Heart right ventricle (tissue), 16 donors: ENCODE measurements at places on chromosomes 4 and X. TPM values are rescaled to one million over a fixed set of nuclear protein-coding genes. Genes with fewer than 3 reads are reported as not detected.

Gene MTTP
- total RNA-seq = 3.8 TPM

Gene PHKA2
- 30.9 TPM for total RNA-seq

Gene TREX2
- total RNA-seq = 0.20 TPM

Gene METAP1
- total RNA-seq = 66.0 TPM

GRCh38 chr4:7462509-7462971 lies 27.8 kb upstream of the PSAPL1 start:
- DNase-seq = peak; percentile 30

GRCh38 chrX:130012683-130013082 lies 30.2 kb downstream of the BCORL1 start:
- no peak for DNase-seq

GRCh38 chr4:121070696-121071639 lies 1.4 kb downstream of the NDNF start:
- DNase-seq = peak; percentile 41

- DNase-seq = no peak
Observed at GRCh38 chr4:113433116-113433515, 328.4 kb downstream of the CAMK2D start.

- DNase-seq = no peak
Observed at GRCh38 chr4:168856312-168856711, 153.7 kb downstream of the CBR4 start.

- DNase-seq = no peak
Observed at GRCh38 chr4:113212613-113213012, 163.2 kb downstream of the ANK2 start.

- peak; percentile 80 for DNase-seq
Observed at GRCh38 chrX:153972368-153973126, at the start of gene TMEM187. Gene TMEM187, plus strand, starts transcription at chrX:153972754. Its CDS starts 9,309 bp downstream, at chrX:153982063.

GRCh38 chrX:153551135-153551534 lies 33.7 kb downstream of the ATP2B3 start:
- no peak for DNase-seq

GRCh38 chr4:83381173-83381572 lies 46.5 kb upstream of the HPSE start:
- DNase-seq = no peak

GRCh38 chr4:37765741-37766140 lies 60.7 kb upstream of the PGM2 start:
- DNase-seq = no peak

DNA sequence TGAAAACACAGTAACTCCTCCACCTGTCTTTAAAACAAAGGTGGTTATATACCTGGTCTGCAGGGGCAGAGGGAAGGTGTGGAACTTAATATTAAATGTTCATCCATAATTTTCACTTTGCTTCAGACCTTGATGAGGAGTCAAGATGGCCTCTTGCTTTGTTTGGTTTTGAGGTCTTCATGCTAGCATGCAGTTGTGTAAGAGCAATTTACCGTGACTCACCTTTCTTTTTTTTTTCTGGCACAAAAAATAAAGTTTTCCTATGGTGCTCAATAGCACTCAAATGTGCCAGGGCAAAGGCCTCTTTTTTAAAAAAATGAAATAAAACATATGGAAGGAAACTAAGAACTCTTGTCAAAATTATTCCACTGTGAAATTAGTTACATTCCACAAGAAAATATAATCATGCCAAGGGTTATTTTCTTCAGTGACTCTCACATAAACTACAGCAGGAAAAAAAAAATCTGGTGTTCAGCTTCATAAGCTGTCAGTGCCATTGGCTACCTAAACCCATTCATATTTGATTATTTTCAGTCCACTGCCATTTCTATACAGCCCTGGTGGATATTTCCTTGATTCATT lies 128.2 kb downstream of the SLC7A11 start:
- no peak for DNase-seq

DNA sequence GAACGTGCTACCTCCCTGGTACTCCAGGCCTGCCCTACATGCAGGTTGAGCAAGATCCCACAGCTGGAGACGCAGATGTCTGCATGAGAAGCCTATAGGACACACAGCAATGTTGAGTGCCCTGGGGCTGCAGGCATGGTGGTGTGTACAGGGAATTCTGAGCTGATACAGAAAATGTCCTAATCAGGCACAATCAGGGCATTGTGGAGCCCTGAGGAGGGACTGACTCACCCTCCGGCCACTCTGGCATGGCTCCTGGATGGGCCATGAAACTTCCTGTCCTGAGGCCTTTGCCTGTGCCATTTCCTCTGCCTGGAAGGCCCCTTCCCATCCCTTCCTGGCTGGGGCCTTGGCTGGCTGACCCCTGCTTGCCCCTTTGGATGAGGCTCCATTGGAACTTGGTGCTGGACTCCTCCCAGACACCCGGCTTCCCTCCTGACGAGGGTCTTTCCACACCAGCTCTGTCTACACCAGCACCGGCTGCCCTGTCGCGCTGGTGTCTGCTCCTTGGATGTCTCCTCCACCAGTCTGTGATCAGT lies 16.7 kb upstream of the AFAP1 start:
- no peak for DNase-seq

GRCh38 chrX:3738509-3738908 lies 25.1 kb upstream of the PRKX start:
- no peak for DNase-seq
